Right kidney (tissue), 9 donors: ENCODE measurements at places on chromosomes 3 and 15.

DNA sequence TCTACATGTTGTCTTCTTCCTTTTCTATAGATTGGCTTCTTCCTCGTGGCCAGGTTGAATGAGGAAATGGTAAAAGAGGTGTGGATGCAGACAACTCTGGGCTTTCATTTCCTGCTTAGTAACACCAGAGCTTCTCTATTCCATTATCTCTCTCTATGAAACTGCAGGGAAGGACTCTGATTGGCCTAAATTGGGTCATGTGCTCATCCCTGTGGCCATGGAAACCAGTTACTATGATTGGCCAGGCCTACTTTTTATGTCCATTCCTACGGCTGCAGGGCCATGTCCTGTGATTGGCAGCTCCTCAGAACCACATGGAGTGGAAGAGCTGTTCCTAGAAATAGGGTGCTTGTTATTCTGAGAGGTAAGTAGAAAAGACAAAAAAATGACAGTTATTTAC is 486.9 kb upstream of the ADAMTS9 start:
- no peak for DNase-seq

- no peak for DNase-seq
Observed at GRCh38 chr3:144160627-144161026, 189.0 kb downstream of the DIPK2A start.

DNA sequence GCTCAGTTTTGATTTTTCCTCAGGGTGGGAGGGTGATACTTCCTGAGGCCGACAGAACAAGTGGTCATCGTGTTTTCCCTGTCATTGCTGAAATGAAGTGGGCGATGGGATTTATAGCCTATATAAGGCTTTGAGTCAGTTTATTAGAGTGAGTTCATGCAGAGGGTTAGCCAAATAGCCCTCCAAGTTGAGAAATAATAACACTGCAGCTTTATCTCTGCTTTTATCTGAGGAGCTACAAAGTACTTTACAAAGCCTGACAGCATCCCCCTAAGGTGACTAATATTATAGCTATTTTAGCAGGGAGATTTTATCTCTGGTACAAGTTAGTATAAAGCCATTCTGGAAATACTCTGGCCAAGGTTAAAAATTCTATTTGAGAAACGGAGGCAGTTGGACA is 389.6 kb downstream of the MFSD1 start:
- DNase-seq: no peak

GRCh38 chr15:45551676-45552075 is 29.1 kb upstream of the SLC30A4 start:
- DNase-seq: no peak

DNA sequence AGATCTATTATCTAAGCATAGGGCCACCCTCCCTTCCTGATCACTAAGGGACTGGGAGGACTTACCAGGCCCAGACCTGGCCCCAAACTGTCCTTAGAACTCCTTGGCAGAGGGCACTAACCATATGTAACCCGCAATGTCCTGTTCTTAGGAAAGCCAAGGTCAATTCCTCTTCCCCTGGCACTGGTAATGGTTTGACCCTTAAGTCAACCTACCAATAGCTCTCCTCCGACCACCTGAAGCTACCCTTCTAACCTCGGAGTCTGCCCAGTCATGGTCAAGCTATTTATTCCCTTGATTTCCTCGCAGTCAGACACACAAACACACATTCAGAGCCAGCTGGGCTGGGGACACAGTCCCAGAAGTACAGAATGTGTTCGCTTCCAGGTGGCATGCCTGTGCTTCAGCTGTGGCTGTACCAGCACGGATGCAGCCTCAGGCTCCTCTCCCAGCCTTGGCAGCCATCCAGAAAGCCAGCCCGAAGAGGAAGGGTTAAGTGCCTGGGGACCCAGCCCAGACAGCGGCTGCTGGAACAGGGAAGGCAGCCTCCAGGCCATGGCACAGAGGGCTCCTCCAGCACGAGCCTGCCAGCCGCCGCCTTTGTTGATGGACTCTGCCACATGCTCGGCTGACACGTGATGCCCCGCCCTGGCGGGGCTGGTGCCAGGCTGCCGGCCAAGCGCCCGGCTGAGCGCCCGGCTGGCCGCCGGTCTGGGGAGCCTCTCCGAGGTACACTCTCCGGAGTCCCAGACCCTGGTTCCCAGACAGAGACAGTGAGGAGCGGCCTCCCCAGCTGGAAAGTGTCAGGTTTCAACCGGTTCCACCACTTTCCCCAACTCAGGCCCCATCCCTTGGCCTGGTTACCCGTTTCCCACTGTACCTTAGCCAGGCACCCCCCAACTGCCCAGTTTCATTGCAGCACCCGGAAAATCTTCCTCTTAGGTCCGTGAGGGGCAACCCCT is 5.5 kb downstream of the BMF start:
- DNase-seq: peak; percentile 82

DNA sequence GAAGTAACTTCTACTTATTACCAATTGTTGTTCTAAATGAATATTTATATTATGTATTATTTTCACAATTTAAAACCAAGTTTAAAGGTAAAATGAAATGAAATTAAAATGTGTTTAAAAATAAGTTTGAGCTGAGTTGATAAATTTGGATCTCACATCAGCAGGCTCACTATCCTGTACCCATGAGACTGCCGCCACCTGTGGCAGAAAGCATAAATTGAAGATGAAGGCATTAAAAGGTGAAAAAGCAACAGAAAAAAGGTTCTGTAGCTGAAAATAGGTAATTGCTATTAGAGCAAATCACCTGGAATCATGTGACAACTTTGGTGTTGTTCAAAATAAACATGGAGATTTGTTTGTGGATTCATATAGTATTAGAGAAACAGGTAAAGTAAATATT is 133.0 kb upstream of the CADM2 start:
- DNase-seq: no peak

- no peak for DNase-seq
Observed at GRCh38 chr3:188064831-188065493, 89.0 kb upstream of the LPP start.

GRCh38 chr3:21508246-21508645 is 242.8 kb downstream of the ZNF385D start:
- DNase-seq: no peak

DNA sequence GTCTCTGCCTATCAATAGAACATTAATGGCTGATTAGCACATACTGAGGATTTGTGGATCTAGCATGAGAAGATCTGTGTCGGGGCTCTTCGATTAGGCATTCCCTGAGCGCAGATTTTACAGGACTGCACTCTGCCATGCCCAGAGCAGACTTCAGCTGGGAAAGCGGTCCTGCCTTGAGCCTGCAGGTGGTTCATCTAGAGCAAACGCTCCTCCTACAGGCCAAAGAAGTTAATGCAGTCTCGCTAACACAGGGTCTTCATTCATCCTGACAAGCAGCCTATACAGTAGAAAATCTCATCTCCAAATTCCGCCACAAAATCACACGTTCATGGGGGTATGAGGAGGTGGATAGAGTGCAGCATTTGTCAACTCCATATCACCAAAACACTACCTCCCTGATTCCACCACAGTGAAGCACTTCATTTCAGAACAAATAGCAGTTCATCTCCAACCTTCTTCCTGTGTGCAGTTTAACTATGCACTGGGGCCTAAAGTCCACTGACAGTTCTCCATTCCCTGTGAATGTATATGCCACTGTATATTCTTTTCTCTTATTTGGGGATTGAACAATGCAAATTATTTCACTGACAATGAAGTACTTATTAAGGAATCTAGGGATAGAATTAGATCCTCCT is 405.8 kb downstream of the IGSF11 start:
- DNase-seq: peak; percentile 58

DNA sequence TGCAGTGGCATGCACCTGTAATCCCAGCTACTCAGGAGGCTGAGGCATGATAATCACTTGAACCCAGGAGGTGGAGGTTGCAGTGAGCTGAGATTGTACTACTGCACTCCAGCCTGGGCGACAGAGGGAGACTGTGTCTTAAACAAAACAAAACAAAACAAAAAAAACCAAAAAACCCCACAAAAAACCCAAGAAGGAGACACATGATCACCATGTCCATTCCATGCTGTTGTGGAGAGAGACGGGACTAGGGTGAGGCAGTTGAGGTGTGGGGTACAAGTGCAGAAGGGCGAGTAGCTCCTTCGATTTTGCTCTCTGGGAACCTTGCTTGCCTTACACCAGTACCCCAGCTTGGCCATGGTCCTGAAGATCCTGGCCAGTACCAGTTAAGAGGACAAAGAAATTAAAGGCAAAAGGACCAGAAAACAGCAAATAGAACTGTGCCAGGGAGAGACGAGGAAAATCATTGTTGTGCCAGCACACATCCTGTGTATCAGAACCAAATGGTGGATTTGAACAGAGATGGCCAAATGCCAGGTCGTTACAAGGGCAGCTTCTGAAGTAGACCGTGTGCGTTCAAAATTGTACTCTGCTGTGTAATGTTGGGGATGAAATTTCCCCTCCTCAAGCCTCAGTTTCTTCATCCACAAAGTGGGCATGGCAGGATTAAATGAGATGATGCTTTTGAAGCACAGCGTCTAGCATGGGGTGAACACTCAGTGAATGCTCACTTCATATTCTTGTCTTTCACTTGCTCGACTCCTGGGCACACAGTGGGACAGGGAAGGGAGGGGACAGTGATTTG is 42.9 kb upstream of the CTSH start:
- no peak for DNase-seq

- peak; percentile 15 for DNase-seq
Observed at GRCh38 chr15:72358650-72359171, 17.1 kb downstream of the HEXA start.

DNA sequence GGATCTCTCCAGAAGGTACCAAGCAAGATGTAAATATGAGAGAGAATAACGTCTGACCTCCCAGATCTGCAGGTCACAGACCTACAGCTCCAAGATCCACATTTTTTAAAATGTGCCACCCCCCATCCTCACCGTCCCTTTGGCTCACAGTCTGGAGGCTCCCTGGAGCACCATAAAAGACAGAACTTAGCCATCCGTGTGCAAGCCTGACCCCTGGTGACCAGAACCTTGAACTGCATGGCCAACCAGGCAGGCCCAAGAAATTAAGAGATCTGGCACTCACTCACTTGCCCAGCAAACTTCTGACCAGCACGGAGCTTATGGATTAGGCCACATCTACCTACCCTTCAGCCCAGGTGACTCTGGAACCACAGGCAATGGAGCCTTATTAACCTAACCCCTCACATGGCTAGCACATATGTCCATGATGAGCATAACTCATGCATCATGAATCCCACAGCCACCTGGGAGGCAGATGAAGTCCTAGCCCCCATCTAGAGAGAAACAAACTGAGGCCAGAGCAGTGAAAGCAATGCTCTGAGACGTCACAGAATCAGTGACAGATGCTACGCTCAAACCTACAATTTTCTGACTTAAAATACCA is 275.3 kb downstream of the UACA start:
- DNase-seq: no peak

GRCh38 chr15:73923488-73924164 is 2.6 kb upstream of the LOXL1 start:
- DNase-seq: no peak

DNA sequence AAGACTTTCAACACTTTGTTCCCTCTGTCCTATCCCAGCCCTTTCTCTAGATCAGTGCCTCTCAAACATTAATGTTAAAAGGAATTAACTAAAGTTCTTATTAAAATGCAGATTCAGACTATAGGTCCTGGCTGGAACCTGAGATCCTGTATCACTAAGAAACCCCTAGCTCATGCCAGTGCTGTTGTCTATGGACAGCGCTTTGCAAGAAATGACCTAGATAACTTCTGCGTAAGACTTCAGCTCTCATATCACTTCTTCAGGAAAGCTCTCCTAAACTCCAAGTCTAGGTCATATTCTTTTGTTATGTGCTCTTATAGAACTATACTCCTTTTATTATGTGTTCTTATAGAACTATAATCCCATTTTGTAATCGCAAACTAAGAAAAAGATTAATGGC is 67.8 kb upstream of the CDIN1 start:
- DNase-seq: no peak

GRCh38 chr3:186108941-186109865 is at the start of gene ETV5:
TSS of gene ETV5 (minus strand) at chr3:186109089. CDS start at chr3:186105868, 3,221 bp downstream.
- peak; percentile 86 for DNase-seq

- no peak for DNase-seq
Observed at GRCh38 chr3:156256945-156257344, 136.6 kb downstream of the KCNAB1 start.

DNA sequence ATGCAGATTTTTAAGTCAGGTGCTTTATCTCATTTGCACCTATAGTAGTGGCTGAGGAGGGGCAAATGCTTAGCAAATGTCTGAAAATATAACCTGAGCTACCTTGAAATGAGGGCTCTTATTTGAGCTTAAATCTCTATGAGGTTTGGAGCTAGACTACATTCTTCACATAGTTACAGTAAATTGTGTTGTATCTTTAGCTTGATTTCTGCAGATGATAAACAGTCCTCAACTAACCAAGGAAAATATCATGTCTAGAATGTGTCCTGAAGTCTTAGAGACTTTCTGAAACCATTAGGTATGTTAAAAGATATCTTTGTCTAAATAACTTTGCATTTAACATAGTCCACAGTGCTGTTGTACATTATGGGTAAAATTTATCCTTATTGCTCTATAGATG is 127.6 kb downstream of the ATP1B3 start:
- no peak for DNase-seq
